ENCODE measurements at places on chromosomes 6 and 20.

GRCh38 chr20:36472637-36473090 is 68.7 kb upstream of the MYL9 start:
- DNase-seq = no peak

DNA sequence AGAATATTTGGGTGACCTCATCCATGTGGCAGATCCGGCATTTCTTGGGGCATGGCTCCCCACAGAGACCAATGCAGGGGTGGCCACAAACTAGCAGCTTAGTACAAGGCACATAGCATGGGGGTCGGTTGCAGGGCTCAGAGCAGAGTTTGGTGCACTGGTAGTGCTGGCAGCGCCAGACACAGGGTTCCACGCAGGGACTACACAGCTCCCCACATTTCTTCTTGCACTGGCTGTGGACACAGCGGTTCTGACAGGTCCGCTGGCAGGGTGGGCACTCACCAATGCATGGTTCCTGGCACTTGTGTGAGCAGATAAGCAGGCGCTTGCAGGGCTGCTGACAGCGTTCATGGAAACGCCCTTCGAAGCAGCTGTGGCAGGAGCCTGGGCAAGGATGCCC is 29.1 kb downstream of the DDX27 start:
- no peak for DNase-seq

GRCh38 chr6:119327810-119328209 is 21.8 kb downstream of the MAN1A1 start:
- DNase-seq = no peak

GRCh38 chr6:126252154-126252553 is 87.8 kb upstream of the CENPW start:
- DNase-seq = no peak

DNA sequence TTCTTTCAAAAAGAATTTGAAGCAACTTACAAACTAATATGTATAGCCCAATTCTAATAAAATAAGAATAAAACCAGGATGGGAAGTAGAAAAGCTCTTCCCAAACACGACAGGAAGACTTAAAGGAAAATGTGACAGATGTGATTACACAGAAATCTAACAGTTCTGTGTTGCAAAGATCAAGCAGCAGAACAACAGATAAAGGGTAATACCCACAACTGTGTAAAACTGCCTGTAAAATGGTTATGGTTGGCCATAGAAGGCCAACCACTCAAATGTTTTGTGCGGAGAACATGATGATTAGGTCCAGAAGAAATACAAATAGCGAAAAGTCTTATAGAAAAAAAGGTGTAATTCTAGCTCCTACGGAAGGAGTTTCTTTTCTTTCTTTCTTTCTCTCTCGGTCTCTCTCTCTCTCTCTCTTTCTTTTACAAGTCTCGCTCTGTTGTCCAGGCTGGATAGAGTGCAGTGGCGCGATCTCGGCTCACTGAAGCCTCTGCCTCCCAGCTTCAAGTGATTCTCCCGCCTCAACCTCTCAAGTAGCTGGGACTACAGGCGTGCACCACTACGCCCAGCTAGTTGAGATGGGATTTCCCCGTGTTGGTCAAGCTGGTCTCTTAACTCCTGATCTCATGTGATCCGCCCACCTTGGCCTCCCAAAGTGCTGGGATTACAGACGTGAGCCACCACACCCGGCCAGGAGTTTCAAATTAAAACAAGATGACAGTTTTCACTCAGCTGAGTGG is 128.5 kb downstream of the QRSL1 start:
- no peak for DNase-seq

DNA sequence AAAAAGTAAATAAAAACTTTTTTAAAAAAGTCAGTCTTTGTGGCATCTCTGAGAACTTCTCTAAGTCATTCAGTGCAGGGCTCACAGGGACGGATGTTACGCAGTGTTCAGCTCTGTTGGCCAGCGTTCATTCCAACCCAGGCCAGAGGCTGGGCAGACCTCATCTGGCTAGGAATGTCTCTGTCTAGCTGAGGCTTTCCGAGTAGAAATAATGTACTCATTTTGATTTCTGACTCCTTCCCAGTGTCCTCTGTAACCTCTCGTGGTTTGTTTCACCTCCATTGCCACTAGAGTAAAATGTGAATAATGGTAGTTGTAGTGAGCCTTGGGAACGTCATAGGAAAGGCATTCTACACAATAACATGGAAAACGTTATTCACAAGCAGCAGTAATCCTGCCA is 135.1 kb downstream of the TMEM242 start:
- no peak for DNase-seq

DNA sequence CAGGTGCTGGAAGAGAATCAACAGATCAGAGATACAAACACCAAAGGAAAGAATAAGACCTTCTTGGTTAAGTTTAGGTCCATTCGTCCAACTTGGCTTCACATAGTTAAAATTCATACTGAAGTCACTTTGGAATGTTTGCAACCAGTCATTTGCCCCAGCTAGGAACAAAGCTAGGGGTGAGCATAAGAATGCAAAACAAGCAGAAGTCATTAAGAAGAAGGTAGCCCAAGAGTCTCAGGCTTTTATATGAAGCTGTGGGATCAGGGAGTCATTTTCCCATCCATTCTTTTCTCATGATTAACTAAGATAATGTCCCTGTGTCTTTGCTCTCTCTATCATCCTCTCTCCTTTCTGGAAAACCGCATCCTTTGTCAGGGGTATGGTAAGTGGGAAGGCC is 51.5 kb upstream of the TMEM170B start:
- no peak for DNase-seq

DNA sequence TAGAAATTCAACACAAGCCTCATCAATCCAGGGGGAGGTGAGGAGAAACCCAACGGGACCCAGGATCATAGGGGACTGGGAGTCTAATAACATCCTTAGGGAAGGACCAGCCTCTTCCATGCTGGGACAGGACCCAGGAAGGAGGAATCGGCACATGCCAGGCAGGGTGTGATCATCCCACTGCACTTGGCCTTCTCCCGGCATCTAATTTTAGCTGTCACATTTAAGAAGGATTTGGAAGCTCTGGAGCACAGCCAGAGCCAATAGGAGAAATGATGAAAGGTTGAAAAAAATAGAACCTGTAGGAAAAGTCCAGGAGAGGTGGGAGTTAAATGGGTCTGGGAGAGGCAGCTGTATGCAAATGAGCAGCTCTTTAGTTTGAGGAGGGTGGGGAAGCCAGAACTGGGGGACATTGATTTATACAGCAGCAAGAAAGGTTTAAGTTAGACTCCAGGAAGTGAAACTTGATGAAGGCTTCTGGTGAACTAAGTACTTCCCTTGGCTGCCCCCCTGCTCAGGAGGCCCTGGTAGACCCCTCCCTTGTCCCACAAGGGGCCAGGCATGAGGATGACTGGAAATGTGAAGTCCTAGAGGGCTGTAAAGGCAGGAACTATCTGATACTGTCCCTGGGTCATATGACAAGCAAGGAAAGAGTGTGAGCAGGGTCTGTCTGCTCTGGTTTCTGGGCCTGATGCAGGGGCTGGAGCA is 260.3 kb downstream of the LRFN2 start:
- no peak for DNase-seq

GRCh38 chr6:7156643-7157278 is 49.0 kb downstream of the RREB1 start:
- DNase-seq = no peak

DNA sequence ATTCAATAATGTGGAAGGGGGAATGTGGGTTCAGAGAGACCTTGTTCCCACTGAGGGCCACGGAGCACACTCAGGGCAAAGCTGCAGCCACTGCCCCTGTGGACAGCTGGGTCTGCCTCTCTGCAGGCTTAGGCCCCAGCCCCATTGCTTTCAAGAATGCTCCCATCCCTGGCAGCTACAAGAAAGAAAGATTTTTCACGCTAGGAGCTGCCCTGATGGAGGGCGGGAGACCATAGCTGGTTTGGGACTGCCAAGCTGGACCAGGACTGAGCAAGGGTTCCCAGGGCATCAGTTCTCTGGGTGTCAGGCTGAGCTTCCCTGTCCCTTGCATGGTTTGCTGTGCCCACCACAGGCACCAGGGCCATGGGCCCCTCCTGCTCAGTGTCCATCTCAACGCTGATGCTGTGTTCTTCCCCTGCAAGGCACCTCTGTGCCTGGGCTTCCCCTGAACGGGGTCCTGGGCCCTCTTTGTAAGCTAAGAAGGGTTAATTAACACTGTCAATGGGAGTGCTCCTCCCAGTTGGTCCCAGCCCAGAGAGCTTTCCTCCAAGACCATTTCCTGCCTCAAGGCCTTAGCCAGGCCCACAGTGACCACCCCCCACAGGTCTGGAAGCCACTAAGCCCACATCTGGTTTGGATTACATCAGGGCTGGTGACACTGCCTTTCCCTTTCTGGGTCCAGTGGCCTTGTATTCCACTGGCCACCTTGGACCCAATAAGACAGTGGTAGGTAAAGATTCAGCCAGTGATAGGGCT is 8.4 kb downstream of the FOXS1 start:
- no peak for DNase-seq

GRCh38 chr6:96505363-96505762 is 16.2 kb upstream of the UFL1 start:
- DNase-seq = no peak

DNA sequence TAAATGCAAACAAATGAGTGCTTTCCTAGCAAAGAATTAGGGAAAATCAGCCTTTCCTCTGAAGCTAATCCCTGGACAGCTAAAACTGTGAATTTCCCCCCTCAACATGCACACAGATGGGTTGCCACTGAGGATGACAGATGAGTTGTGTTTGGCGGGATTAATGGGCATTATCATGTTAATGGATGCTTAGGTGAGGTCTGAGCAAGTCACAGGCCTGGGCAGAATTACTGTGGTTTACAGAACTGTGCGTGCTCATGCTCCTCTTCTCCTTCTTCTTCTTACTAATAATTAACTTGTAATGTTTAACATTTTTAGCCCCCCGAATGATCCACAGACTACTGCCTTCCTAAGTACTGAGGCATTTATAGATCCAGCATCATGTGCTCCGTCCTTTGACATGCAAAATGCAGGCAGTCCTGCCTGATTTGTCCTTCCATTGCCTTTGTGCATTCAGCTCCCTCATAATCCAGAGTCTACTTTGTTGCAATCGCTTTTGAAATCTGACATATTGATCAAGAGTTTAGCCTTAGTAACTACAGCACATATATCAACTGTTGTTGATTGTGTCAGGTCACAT is 753.4 kb upstream of the MMS22L start:
- DNase-seq = no peak

DNA sequence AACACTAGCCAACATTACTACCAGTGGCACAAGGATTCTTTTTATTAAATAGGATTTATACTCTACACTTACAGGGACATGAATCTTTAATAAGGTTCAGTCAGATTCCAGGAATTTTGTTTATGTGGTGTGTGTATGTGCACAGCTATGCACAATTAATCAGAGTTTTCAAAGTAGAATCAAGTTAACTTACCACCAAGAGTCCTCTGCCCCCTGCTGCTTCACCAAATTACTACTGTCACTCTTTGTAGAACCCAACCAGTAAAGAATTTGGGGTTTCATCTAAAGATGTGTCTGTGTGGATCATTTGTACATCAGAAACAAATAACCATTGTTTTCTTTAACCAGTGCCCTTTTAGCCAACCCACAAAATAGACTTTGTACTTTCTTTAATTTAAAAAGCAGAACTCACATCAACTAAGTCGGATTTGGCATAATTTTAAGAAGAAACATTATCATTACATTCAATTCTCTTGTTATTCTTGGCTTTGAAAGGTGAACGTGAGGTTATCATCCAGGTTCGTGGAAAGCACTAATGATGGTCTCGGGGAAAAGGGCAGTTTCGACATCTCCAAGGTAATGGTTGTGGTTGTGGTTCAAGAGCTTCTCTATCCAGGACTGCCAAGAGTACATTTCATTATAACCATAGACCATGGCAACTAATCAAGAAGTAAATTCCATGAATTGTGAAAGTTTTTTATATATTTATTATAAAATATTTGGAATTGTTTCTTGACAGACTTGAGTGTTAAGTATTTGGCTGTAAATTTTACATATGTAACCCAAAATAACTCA is 514.3 kb upstream of the ID4 start:
- no peak for DNase-seq

GRCh38 chr20:21389368-21389767 is 8.0 kb downstream of the NKX2-4 start:
- no peak for DNase-seq

DNA sequence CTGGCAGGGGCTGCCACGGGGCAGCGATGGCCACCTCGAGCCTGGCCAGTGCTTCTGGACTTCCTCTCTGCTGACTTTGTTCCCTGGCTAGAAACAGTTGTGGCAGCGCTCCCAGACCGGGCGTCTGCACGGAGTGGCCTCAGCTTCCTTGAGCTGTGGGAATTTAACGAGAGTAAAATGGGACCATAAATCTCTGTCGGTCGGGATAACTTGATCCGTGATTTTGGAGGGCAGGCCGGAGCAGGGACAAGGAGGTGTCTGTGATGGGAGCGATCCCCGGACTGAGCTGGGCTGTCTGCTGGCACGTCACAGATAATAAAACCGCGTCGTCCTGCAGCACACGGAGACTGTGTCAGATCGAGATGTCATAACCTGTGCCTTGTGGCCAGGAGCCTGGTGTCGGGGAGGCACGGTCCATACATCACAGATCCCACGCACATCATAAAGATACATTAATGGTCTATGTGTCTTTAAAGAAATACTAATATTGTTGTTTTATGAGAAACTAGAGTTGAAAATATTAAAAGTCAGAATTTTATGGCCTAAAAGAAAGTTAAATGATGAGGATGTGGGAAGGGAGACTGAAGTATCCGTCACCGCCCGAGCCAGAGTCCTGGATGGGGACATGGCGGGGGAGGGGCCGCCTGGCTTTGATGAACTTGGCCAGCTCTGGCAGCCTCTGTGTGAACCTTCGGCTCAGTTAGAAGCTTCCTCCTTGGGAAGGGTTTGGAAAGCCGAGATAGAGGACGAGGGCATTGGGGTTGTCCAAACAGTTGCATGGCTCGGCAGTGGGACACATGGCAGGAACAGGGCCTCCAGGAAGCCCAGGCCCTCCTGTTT is 6.5 kb upstream of the RBBP8NL start:
- no peak for DNase-seq

DNA sequence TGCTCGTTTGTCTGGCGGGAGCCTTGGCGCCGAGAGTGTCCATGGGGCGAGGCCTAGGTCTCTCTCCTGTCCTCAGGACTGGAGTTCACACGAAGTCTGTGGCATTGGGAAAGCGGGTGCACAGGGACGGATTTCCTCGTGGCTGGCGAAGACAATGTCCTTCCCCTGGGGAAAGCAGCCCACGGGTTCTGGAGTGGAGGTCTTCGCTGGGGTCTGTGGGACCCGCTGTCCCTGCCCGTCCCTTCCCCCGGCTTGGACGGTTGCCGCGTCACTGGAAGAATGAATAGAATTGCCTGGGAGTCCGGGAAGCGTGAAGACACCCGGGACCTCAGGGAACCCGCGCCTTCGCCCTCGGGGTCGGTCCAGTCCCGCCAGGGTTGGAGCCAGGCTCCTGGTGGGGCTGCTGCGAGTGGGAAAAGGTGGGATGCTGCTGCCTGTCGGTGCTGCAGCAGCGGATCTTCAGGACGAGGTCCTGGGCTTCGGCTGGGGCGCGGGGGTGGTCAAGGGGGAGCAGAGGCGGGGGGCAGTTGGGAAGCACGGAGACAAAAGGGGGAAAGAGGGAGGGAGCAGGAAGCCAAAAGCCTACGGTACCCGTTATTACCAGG is 441.8 kb upstream of the DEFB115 start:
- no peak for DNase-seq

- no peak for DNase-seq
Measured at GRCh38 chr6:105364243-105364642, 38.6 kb downstream of the PREP start.

All from activated CD4-positive, alpha-beta T cell treated with anti-CD3 and anti-CD28 coated beads for 4 hours (primary cell).